Renal pelvis (tissue), 12 donors: ENCODE measurements at places on chromosomes 7 and 10. TPM values are rescaled to one million over a fixed set of nuclear protein-coding genes. Genes with fewer than 3 reads are reported as not detected.

- DNase-seq, result no peak
Measured at GRCh38 chr7:22418251-22419046, 61.5 kb upstream of the RAPGEF5 start.

DNA sequence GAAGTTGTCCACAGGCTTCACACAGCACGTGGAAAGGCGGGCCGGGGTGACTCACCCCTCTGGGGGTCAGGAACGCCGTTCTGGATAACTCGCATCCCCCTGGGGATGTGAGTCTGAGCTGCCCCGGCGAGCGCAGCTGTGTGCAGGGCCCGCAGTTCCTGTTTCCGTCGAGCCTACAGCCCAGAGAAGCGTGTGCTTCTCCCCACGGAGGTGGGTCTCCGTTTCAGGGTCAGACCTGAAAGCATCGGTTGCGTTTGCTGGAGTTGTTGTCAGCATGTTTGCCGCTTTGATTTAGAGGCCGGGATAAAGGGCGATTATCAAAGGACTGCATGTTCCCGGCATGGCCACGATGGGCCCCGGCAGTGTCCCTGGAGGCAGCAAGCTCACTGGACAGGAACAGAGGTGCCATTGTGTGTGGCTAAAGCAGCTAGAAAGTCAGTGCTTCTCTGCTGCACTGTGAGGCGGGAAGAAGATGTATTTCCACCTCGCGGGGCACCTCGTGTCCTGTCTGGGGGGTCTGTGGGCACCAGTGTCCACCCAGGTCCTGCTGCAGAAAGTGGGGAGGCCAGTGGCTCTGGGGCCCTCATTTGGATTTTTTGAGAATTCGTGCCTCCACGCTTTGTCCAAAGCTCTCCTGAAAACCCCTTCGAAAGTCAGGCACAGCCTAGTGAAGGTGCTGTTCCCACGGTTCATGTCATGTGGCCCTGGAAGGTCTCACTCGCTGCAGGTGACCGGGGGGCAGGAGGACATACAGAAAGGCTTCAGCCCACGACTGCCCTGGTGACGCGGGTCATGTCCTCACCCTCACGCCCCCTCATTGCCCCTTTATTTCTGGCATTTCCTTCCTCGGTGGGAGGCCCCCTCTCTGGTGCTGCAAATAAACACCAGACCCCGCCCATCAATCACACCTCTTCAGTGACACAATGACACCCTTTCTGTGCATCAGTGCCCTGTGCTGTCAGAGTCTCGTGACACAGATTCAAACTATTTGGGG is 27.4 kb upstream of the GDI2 start:
- peak; percentile 43 for DNase-seq

DNA sequence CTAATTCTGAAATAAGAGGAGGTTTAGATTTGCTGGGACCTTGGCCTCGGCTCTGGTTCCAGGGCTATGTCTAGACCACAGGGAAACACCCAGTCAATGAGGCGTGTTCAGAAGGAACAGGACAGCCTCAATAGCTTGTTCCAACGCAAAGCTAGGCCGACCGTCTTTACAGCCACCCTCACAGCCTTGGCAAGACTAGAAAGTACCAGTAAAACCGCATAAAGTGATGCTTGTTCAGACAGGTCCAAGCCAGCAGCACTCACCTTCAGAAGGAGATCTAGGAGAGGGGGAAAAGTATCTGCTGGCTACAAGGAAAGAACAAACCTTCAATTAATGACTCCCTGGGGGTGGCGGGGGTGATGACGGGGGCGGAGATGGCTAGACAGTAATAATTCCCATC is 50.1 kb upstream of the LMTK2 start:
- no peak for DNase-seq

GRCh38 chr7:147296986-147297385 is 1180.4 kb downstream of the CNTNAP2 start:
- DNase-seq, result no peak

SLC18A3 gene
- polyA plus RNA-seq, result not detected

SAMD8 gene
- polyA plus RNA-seq, result 13.2 TPM

DNA sequence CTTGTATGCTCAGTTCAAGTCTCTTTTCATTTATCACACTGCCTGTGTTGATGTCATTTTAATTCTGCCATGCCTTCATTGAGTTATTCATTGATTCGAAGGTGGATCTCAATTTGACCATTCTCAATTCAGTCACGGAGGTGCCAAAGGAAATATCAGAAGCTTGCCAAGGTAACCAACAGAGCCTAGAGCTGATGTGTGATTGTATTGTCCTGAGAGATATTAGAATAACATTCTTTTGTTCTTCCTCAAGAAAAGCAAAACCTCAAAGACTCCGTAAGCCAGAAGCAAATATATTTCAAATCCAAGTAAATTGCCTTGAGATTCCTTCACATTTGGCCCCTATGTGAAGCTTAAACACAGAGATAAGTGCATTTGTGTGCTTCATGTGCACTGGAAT is 345.3 kb downstream of the CXCL12 start:
- DNase-seq, result no peak

- no peak for DNase-seq
Measured at GRCh38 chr10:7892146-7892545, 73.8 kb downstream of the TAF3 start.

DNA sequence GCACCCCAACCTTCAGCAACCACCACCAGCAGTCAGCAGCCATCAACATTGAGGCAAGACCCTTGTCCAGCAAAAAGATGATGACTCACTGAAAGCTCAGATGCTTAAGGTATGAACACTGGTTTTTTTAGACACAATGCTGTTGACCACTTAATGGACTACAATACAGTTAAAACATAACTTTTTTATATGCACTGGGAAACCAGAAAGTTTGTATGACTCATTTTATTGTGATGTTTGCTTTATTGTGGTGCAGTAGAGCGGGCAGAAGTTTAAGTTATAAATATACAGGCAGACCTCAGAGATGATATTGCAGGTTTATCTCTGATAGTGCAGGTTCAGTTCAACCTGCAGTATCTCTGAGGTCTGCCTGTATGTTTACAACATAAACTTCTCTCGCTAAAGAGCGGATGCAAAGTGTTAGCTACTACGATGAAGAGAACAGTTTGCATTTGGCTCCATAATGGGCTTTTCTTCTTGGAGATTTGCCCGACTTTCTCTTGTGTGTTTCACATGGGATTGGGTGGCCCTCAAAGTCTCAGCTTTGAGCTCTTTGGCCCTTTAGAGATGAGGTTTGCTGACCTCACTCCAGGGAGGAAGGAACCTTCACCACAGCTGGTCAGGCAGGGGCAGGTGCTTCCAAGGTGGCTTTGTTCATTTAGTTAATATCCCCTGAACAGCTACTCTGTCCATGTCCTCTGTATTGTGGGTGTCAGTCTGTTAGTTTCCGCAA is 84.4 kb upstream of the SHH start:
- no peak for DNase-seq

DNA sequence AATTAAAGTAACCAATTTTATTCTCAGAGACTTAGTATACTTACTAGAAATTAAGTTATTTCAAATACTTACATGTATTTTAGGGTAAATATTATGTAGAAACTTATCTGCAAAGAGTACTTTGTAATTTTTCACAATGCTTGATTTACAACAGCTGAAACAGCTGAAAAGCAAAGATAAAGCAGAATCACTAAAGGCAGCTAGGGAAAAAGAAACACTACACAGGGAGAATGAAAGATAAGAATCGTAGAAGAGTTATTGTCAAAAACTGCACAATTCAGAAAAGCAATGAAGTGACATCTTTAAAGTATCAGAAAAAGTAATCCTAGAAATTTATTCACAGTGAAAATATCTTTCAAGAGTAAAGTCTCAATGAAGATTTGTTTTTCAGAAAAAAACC is 69.7 kb upstream of the ZNF804B start:
- DNase-seq, result no peak

DNA sequence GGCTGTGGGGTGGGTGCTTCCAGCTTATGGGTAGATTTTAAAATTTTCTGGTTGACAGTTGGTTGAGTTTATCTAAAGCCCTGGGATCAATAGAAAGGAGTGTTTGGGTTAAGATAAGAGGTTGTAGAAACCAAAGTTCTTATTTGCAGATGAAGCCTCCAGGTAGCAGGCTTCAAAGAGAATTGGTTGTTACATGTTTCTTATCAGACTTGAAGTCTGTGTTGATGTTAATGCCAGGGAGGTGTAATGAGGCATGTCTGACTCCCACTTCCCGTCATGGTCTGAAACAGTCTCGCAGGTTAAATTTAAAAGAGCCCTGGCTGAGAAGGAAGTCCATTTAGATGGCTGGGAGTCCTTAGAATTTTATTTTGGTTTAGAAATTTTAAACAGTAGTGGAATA is 165.2 kb upstream of the TMEM72 start:
- peak; percentile 73 for DNase-seq

ADCYAP1R1 gene
- 0.75 TPM for polyA plus RNA-seq
